ENCODE measurements at places on chromosomes 2 and 18. TPM values are rescaled to one million over a fixed set of nuclear protein-coding genes. Genes with fewer than 3 reads are reported as not detected.

The IRS1 gene
- 13.0 TPM for total RNA-seq

DNA sequence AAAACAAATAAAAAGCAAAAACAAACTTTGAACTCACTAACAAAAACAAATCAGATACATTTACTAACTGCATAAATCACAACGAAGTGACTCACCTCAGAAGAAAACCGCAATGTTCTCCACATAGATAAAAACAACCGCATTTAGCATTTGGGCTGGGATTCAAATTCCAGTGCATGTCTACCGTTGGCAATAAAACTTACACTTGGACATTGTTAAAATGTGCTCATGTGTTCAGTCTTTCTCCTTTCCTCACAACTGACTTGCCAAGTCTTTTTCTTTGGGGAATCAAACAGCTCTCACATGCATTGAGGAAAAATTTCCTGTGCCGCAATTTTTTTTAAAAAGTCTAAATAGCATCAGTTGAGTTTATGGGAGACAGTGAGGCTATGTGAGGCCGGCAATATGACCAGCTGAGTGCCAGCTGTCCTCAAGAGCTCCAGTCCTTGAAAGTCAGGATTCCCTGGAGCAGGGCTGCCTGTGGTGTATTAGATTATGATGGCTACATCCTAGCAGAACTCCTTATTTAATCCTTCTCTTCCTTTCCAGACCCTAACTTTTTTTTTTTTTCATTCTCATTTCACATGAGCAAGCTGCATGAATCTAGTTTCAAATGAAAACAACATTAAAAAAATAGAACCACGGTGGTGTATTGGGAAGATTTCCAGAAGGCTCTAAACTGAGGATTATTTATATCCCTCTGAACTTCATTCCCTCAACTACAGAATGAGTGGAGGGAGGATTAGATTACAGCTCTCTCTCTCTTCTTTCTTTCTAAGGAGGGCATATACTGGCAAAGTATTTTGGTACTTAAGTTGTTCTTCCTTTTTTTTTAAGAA lies 70.2 kb upstream of the MEIS1 start:
- DNase-seq: no peak

DNA sequence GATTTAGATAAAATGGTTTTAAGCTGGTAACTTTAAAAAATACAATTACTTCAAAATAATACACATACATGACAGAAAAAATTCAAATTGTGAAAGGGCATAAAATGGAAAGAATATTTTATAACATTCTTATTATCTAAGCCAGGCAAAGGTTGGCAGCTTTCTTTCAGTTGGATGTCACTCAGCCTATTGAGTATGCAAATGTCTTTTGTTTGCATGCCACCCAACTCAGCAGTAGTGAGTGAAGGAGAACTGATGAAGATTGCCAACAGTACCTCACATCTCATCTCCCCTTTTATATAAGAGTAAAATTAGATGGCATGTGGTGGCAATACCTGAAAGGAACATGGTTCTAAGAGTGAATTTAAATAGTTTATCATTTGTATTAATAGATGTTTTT lies 24.8 kb downstream of the BMPR2 start:
- DNase-seq: no peak

DNA sequence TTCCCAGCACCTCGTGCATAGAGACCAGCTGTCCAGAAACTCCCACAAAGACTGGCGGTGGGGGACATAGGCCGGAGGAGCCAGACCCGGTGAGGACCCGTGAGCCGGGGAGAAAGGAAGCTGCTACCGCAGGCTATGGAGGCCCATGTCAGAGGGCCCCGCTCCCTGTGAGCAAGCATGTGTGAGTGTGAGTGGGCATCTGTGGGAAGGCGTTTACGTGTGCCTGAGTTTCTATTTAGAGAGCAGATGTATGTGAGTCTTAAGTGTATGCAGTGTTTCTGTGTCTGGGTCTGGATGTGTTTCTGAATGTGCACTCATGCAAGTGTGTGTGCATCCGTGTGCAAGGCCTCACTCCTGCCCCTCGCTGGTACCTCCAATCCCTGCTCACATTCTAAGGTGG lies 187.8 kb upstream of the RAB6C start:
- no peak for DNase-seq

GRCh38 chr18:54939361-54939917 lies 19.8 kb downstream of the CCDC68 start:
- DNase-seq: no peak

The DHRS9 gene
- not detected for total RNA-seq

GRCh38 chr2:242002944-242003343 lies 133.4 kb downstream of the RTP5 start:
- DNase-seq: no peak

GRCh38 chr18:48572402-48573126 lies 33.7 kb downstream of the CTIF start:
- no peak for DNase-seq

- no peak for DNase-seq
Measured at GRCh38 chr2:239193401-239193811, 207.4 kb downstream of the HDAC4 start.

The PEX13 gene
- 74.9 TPM for total RNA-seq

DNA sequence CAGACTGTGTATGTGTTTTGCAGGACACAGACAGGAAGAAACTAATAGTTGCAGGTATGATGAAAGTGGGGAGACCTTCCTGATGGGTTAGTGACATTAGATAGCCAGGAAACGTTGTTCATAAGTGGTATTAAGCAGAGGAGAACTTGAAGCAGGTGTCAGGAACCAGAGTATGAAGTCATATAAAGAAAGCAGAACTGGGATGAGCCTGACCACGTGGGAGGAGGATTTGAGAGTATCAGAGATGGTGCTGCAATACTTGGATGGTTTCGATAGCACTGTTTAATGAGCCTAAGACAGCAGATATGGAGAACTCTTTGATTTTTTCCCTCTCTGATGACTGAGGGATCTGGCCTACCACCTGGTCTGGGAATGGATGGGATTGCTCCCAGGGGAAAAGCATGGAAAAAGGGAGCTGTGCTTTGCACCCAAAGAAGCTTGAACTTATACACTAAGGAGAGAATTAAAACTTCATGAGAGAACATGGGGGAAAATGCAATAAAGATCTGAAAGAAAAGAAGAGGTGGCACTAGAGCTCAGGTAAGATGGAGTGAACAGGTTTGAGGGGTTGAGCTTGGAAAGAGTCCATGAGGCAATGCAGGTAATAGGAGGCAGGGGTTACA lies 226.0 kb upstream of the LRRTM1 start:
- no peak for DNase-seq

DNA sequence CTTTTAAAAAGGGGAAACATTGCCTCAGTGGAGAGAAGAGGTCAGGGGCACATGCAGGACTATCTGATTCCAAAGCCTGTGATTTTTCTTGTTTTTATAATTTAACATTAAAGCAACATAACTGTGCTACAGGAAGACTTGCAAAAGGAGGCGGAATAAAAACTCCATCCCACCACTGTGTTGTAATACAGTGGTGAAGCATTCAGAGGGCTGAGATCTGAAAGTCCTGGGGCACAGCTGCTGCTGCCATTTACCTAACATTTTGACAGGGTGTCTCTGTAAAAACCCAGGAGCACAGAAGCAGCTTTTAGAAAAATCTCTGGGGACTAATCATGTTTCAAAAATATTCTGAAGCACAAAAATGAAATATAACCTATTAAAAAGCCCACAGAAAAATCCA lies 97.6 kb downstream of the GRB14 start:
- no peak for DNase-seq

- no peak for DNase-seq
Measured at GRCh38 chr18:31396796-31397612, 20.4 kb downstream of the DSG4 start.

DNA sequence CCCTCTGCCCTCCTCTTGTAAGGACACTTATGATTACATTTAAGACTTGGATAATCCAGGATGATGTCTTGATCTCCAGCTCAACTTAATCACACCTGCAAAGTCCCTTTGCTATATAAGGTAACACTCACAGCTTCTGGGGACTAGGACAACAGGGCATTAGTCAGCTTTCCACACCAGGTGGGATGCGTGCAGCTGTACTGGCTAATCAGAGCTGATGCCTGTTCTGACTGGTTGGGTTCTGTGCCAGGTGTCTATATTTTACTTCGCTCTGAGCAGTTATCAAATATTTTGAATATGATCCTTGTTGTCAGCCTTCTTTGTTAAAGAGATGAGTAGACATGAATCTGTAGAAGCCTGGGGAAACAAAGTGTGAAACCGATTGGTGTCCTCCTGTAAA lies 115.5 kb upstream of the ATP8B1 start:
- no peak for DNase-seq

Data from neural progenitor cell (in vitro differentiated cells).